CD8-positive, alpha-beta memory T cell (primary cell): ENCODE measurements at places on chromosomes 4 and X.

DNA sequence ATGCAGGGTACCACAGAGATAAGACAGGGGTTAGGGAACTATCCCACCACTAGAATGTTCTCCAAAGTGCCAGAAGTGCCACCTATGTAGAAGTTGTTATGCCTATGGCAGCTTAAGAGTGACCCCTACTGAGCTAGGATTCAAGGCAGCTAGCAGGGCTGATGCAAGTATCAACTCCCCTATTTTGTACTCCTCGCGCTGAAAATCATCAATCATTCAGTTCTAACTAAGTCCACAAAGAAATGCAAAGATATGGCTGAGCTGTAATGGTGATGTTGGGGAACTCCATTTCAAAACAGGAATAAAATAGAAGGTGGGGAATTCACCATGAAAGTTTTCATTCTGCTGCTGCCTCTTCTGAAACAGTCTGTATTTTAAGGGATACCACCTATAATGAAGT, 13.8 kb downstream of the ACSL4 start:
- H3K27ac ChIP-seq, result no peak overlapping the region
- no peaks in the 10 kb centered on the region for H3K4me1 ChIP-seq
- H3K36me3 ChIP-seq, result no peaks in the 10 kb centered on the region
- no peaks in the 10 kb centered on the region for H3K27me3 ChIP-seq

DNA sequence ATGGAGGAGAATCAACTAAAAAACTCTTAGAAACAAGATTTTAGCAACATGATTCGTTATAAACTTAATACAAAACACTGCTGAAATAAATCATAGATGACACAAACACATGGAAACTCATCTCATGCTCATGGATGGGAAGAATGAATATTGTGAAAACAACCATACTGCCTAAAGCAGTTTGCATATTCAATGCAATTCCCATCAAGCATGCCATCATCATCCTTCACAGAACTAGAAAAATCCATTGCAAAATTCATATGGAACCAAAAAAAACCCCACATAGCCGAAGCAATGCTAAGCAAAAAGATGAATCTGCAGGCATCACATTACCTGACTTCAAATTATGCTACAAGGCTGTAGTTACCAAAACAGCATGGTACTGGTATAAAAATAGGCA, 1015.8 kb upstream of the GRIA3 start:
- no peaks in the 10 kb centered on the region for H3K27me3 ChIP-seq
- H3K27ac ChIP-seq, result no peak overlapping the region
- H3K36me3 ChIP-seq, result no peaks in the 10 kb centered on the region
- no peak overlapping the region for H3K4me3 ChIP-seq

DNA sequence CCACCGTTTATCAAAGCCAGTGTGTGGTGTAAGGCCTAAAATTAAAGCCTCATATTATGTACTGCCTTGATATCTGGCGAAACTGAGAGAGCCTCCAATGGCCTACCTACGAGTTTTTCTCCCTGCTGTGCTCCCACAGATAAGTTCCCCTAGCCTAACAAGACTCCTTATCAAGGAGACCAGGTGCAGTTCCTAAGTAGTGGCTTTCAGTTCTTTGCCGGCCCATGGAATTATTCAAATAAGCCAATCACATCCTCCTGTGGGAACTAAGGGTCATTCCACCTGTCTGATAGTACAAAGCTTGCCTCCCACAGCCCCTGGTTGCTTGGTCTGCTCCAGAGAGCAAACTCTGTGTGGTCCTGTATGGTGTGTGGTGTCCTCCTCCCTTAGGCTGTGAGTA, 99.8 kb upstream of the TEX13C start:
- no peaks in the 10 kb centered on the region for H3K27me3 ChIP-seq
- H3K4me1 ChIP-seq, result no peaks in the 10 kb centered on the region
- H3K36me3 ChIP-seq, result no peaks in the 10 kb centered on the region
- H3K4me3 ChIP-seq, result no peak overlapping the region

- H3K36me3 ChIP-seq, result no peaks in the 10 kb centered on the region
- H3K27ac ChIP-seq, result no peak overlapping the region
- H3K4me1 ChIP-seq, result no peaks in the 10 kb centered on the region
Observed at GRCh38 chrX:74162199-74162598, 141.8 kb upstream of the ZCCHC13 start.

GRCh38 chrX:139795196-139795595, 87.2 kb upstream of the MCF2 start:
- no peaks in the 10 kb centered on the region for H3K4me1 ChIP-seq
- no peaks in the 10 kb centered on the region for H3K27me3 ChIP-seq
- H3K36me3 ChIP-seq, result no peaks in the 10 kb centered on the region
- H3K4me3 ChIP-seq, result no peak overlapping the region

GRCh38 chr4:6969826-6970800, 60.5 kb downstream of the TBC1D14 start:
- H3K27ac ChIP-seq, result no peak overlapping the region
- no peaks in the 10 kb centered on the region for H3K27me3 ChIP-seq
- H3K36me3 ChIP-seq, result no peaks in the 10 kb centered on the region
- DNase-seq, result no peak

DNA sequence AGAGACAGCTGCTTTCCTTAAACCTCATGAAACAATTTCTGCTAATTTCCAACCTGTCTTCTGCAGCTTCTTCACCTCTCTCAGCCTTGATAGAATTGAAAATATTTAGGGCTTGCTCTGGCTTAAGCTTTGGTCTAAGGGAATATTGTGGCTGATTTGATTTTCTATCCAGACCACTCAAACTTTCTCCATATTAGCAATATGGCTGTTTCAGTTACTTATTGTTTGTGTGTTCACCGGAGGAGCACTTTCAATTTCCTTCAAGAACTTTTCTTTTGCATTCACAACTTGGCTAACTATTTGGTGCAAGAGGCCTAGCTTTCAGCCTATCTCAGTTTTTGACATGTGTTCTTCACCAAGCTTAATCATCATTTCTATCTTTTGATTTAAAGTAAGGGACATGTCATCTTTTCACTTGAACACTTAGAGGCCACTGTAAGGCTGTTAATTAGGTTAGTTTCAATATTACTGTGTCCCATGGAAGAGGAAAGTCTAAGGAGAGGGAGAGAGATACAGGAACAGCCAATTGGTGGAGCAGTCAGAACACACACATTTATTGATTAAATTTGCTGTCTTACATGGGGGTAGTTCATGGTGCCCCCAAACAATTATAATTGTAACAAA, 213.2 kb downstream of the RASL11B start:
- H3K4me3 ChIP-seq, result no peak overlapping the region
- H3K27me3 ChIP-seq, result no peaks in the 10 kb centered on the region
- DNase-seq, result no peak
- no peaks in the 10 kb centered on the region for H3K36me3 ChIP-seq

GRCh38 chr4:88356771-88357170, 21.9 kb upstream of the HERC6 start:
- no peaks in the 10 kb centered on the region for H3K27me3 ChIP-seq
- DNase-seq, result no peak
- H3K4me3 ChIP-seq, result no peak overlapping the region
- H3K27ac ChIP-seq, result no peak overlapping the region
- H3K36me3 ChIP-seq, result no peaks in the 10 kb centered on the region

DNA sequence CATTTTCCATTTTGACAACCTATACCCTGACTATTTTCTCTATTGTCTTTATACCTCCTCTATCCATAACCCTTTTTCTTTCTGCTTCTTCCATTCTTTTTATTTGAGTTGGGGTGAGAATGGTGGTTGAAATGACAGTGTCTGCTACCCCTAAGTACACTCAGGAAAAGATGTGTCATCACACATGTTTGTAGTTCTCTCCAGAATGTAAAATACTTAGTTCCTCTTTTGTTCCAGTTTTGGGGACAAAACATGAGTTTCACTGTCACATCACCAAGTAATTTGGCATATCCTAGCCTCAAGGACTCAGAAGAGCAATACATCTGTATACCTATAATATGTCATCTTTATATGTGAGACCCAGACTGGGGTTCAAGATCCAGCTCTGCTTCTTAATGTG, 90.3 kb downstream of the COMMD8 start:
- H3K36me3 ChIP-seq, result no peaks in the 10 kb centered on the region
- H3K4me1 ChIP-seq, result no peaks in the 10 kb centered on the region
- no peak for DNase-seq
- no peak overlapping the region for H3K4me3 ChIP-seq

GRCh38 chrX:54495814-54496516, at the start of gene FGD1:
TSS of gene FGD1 (minus strand) at chrX:54496234. CDS start at chrX:54495432, 802 bp downstream.
- DNase-seq, result no peak
- no peaks in the 10 kb centered on the region for H3K4me1 ChIP-seq
- H3K27me3 ChIP-seq, result no peaks in the 10 kb centered on the region

GRCh38 chr4:111113591-111113990, 490.7 kb upstream of the PITX2 start:
- no peak overlapping the region for H3K27ac ChIP-seq
- DNase-seq, result no peak
- no peaks in the 10 kb centered on the region for H3K36me3 ChIP-seq
- no peaks in the 10 kb centered on the region for H3K27me3 ChIP-seq
- H3K4me1 ChIP-seq, result no peaks in the 10 kb centered on the region
- no peak overlapping the region for H3K4me3 ChIP-seq

GRCh38 chr4:86818841-86819240, 30.3 kb downstream of the SLC10A6 start:
- no peak overlapping the region for H3K4me3 ChIP-seq
- no peak for DNase-seq
- H3K27ac ChIP-seq, result no peak overlapping the region
- H3K27me3 ChIP-seq, result no peaks in the 10 kb centered on the region

GRCh38 chr4:28233724-28234123, 1373.1 kb downstream of the STIM2 start:
- H3K36me3 ChIP-seq, result no peaks in the 10 kb centered on the region
- no peak overlapping the region for H3K4me3 ChIP-seq
- no peak overlapping the region for H3K27ac ChIP-seq
- no peaks in the 10 kb centered on the region for H3K4me1 ChIP-seq
- no peaks in the 10 kb centered on the region for H3K27me3 ChIP-seq

- DNase-seq, result no peak
- no peak overlapping the region for H3K27ac ChIP-seq
- H3K4me1 ChIP-seq, result no peaks in the 10 kb centered on the region
- no peaks in the 10 kb centered on the region for H3K36me3 ChIP-seq
- no peak overlapping the region for H3K4me3 ChIP-seq
Observed at GRCh38 chr4:162274354-162274753, 110.6 kb upstream of the FSTL5 start.

DNA sequence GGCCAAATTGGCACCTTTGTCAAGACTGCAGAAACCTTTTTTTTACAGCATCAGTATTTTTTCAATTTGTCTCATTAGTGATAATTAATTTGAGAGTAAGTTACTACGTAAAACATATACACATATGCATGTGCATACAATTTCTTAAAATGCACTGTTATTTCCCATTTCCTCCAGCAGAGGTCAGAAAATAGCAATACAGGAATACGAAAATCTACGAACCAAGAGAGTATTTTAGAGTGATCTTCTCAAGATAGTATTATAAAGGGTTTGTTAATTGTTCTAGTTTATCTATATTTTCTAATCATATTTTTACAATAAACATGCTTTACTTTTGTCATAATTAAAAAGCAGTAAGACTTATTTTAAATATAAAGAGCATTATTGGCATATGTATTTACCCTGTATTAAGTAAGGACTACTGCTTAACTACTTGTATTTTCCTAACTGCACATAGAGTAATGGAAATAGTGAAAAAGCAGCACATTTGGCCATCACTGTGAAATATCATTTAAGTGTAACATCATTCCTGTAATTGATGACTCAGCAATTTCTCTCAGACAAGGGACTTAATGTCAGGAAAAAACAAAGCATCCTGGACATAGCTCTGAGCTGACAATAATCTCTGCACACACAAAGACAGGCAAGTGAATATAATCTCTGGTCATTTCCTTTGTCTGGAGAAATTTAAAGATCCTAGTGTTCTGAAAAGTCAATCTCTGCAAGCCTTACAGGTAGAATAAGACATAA, 45.6 kb downstream of the MAOB start:
- DNase-seq, result peak; percentile 4
- no peaks in the 10 kb centered on the region for H3K36me3 ChIP-seq
- H3K27me3 ChIP-seq, result no peaks in the 10 kb centered on the region
- no peaks in the 10 kb centered on the region for H3K4me1 ChIP-seq
- no peak overlapping the region for H3K4me3 ChIP-seq

DNA sequence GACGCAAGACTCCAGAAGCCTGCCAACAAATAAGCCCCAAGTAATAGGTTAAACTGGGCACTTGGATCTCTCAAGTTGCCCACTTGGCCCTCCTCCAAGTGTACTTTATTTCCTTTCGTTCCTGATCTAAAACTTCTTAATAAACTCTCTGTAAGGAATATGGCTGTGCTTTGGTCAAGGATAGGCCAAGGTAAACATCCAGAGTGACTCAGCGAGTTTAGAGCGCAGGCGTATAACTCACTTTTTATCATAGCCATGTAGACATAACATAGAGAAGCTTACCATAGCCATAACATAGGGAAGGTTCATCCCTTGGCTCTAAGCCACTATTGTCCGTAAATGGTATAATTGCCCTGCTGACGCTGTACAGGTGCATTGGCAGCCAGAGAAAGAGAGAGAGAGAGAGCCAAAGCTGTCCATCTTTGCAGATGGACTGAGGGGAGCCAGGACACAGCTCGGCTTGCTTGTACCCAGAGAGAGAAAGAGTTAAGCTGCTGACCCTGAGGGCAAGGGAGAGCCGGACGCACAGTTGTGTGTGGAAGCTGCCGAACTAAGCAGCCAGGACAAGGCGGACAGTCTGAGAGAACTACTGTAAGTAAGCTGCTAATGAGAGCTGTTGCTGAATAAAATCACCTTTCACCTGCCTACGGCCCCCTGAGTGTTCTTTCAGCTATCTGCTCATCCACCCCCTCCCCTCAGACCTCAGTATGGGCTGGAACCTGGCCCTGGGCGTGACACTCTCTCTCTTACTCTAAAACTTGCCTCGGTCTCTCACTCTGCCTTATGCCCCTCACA, 1.8 kb downstream of the TLR1 start:
- H3K4me1 ChIP-seq, result peaks cover 8% of the 10 kb centered on the region
- DNase-seq, result no peak
- peaks cover 30% of the 10 kb centered on the region for H3K36me3 ChIP-seq
- no peak overlapping the region for H3K27ac ChIP-seq

DNA sequence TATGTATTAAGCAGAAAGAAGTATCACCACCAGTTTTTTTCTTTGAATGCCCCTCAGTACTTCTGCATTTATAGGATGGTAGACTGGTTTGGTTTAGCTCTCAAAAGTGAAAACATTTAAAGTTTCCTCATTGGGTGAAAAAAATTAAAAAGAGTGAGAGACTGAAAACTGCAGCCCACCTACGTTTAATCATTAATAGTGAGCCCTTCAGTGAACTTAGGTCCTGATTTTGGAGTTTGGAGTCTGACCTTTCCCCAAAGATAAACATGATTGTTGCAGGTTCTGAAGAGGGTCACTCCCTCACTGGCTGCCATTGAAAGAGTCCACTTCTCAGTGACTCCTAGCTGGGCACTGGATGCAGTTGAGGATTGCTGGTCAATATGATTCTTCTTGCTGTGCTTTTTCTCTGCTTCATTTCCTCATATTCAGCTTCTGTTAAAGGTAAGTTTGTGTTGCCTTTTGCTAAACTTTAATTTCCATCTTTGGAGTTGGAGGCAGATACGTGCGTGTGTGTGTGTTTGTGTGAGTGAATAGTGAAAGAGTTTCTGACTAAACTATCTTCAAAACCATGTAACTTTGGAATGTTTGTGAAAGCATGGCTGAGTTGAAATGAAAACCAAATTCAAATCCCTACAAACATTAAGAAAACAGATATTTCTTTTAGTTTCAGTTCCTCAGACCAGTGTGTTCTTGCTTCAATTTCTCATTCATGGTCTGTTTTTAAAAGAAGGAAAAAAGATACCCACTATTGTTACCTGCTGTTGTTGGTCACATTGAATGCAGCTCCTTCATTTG, at the start of gene MTTP:
MTTP (plus strand) TSS at position 295 of the 795 bp plus-strand sequence; CDS start at position 381, 86 bp downstream.
- no peaks in the 10 kb centered on the region for H3K4me1 ChIP-seq
- H3K36me3 ChIP-seq, result no peaks in the 10 kb centered on the region
- no peak within 1 kb of the TSS for H3K27ac ChIP-seq

- no peaks in the 10 kb centered on the region for H3K27me3 ChIP-seq
- H3K4me3 ChIP-seq, result peak overlapping the region; percentile 97
- H3K36me3 ChIP-seq, result peaks cover 37% of the 10 kb centered on the region
- H3K4me1 ChIP-seq, result peaks cover 43% of the 10 kb centered on the region
- H3K27ac ChIP-seq, result peak overlapping the region; percentile 99
- DNase-seq, result no peak
Observed at GRCh38 chr4:82428526-82428968, 1.7 kb downstream of the HNRNPDL start.
